ENCODE measurements at places on chromosomes 12 and 14. TPM values are rescaled to one million over a fixed set of nuclear protein-coding genes. Genes with fewer than 3 reads are reported as not detected.
A peak's percentile ranks its signal among the peaks of the same experiment; 100 is the strongest.

- no peaks in the 10 kb centered on the region for H3K4me1 ChIP-seq
- H3K4me3 ChIP-seq, result no peak overlapping the region
- no peak for DNase-seq
- no peaks in the 10 kb centered on the region for H3K36me3 ChIP-seq
- no peak overlapping the region for H3K27ac ChIP-seq
Measured at GRCh38 chr12:115755725-115756085, 521.8 kb downstream of the MED13L start.

- H3K27ac ChIP-seq, result no peak overlapping the region
- H3K36me3 ChIP-seq, result peaks cover 3% of the 10 kb centered on the region
- H3K27me3 ChIP-seq, result no peaks in the 10 kb centered on the region
- no peak overlapping the region for H3K4me3 ChIP-seq
- peaks cover 32% of the 10 kb centered on the region for H3K4me1 ChIP-seq
- no peak for DNase-seq
Measured at GRCh38 chr12:12228402-12228801, 38.4 kb downstream of the LRP6 start.

DNA sequence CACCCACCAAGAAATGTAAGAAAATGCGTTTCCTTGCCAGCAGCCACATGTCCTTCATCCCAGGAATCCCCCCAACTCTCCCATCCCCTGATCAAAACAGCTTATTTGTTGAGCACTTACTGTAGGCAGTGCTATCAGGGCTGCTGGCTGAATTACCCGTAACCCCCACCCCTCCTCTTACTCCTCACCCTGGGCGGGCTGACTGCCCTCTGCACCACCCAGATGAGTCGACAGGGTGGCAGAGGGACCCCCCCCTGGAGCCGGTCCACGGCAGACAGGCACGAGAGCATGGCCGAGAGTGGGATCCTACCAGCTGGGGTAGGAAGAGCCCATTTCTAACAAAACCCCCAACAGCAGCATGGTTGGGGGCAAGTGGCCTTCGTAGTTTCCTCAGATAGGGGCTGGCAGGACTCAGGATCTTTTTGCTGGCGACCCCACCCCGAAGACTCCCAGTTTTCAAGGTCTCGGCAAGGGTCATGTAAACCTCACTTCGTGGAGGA is 1.1 kb upstream of the RHOF start:
- H3K4me1 ChIP-seq, result peaks cover 66% of the 10 kb centered on the region
- peak overlapping the region; percentile 99 for H3K27ac ChIP-seq
- peaks cover 1% of the 10 kb centered on the region for H3K36me3 ChIP-seq
- H3K27me3 ChIP-seq, result no peaks in the 10 kb centered on the region

GRCh38 chr14:21038441-21039422 is 3.4 kb upstream of the RNASE7 start:
- H3K36me3 ChIP-seq, result no peaks in the 10 kb centered on the region
- H3K27ac ChIP-seq, result peak overlapping the region; percentile 62
- DNase-seq, result no peak
- H3K27me3 ChIP-seq, result peaks cover 4% of the 10 kb centered on the region
- H3K4me3 ChIP-seq, result no peak overlapping the region
- H3K4me1 ChIP-seq, result peaks cover 34% of the 10 kb centered on the region

BIN2 gene
- total RNA-seq, result not detected
